NCI-H1417 (cell line): ENCODE measurements at places on chromosomes 11 and 22.

GRCh38 chr11:126468102-126468521, 112.6 kb downstream of the ST3GAL4 start:
- no peak for DNase-seq

DNA sequence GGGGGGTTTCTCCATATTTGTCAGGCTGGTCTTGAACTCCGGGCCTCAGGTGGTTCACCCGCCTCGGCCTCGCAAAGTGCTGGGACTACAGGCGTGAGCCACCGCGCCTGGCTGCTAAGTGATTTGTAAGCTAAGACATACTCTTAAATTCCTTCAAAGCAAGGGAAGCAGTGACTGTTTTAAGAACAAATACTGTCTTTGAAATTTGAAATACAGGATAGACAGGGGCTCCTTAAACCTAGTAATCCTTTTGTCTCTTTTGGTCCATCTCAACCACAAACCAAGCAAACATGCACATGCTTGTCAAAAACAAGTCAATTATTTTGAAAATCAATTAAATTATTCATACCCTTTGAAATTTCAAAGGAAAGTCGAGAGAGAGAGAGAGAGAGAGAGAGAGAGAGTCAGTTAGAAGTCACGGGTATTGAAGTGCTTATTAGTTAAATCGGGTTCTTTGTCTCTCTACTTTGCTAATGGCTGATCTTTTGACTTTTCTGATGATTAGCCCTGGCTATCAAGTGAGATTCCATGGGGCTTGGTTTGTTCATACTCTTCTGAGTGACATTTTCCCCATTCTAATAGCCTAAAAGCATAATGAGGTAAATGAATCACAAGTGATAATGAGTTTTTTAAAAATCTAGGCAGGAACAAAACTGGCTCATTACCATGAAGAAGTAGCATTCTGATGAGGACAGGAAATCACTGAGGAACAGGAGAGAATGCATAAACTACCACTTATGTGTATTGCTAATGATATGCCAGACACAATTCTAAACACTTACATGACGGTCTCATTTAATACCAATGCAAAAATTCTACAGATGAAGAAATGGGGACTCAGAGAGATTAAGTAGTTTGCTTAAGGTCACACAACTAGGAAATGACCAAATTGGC, 48.0 kb downstream of the MCHR1 start:
- DNase-seq = no peak

DNA sequence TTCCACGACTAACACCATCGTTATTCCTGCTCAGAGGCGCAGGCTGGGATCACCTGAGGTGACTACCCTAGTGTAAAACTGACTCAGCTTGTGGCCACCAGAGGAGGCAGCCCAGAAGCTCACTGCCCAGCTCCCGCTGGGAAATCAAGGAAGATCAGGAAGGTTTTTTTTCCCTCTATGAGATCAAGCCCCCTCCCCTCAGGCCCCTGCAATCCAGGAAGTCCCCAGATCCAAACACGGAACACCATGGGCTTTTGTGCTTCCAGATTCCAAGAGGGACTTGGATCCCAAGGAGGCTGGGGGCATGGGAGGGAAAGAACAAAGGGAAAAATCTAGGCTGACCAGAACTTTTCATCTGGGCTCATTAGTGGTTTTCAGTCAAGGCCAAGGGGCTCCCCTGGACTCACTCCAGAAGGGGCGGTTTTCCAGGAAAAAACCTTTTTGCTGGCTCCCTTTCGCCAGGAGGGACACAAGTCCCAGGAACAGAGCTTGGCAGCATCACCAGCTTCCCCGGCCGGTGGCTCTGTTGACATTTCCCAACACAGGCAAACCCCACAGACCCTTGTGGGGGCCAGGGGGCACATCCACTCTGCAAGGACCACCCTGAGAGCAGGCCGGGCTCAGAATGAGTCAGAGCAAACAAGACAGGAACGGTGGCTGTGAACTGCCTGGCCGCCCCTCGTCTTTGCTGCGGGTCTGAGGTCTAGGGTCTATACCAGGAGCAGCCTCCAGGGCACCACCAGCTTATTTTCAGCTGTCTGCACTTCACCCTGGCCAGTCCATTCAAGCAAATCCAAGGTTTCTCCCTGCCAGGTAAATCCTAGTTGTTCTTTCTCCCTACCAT, 36.8 kb downstream of the MYH9 start:
- DNase-seq = no peak

GRCh38 chr11:1772270-1773130, 8.8 kb upstream of the CTSD start:
- DNase-seq = no peak

- no peak for DNase-seq
Observed at GRCh38 chr11:57896361-57897145, 127.1 kb upstream of the OR9Q1 start.

- no peak for DNase-seq
Observed at GRCh38 chr11:112655371-112655770, 305.8 kb upstream of the NCAM1 start.

DNA sequence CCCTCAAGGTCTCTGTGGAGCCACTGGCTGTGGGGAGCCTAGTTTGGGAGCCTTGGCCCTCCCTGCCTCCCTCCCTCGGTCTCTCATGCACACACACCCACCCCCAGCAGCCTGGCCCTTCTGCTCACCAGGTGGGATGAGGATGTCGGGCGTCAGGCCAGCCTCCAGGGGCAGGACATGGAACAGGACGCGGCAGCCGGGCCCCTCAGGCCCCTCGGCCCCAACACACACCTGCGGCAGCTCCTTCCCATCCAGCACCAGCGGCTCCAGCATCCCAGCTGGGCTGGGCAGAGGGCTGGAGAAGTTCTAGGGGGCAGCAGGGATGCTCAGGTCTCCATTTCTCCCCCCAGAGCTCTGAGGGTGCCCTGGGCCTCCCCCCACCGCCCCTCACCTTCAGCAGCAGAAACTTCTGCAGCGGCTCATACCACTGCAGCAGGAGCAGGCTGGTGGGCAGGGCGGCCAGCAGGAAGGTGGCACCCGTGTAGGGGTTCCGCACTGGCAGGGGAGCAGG, 11.2 kb downstream of the MAP4K2 start:
- DNase-seq = no peak

- DNase-seq = no peak
Observed at GRCh38 chr11:27976262-27976661, 131.7 kb downstream of the KIF18A start.

GRCh38 chr11:33682019-33682418, 18.6 kb downstream of the C11orf91 start:
- no peak for DNase-seq

GRCh38 chr11:77193911-77194830, 66.1 kb downstream of the MYO7A start:
- DNase-seq = no peak
